ENCODE measurements at places on chromosomes 5 and 9. TPM values are rescaled to one million over a fixed set of nuclear protein-coding genes. Genes with fewer than 3 reads are reported as not detected.

Gene TMEM215
- not detected for polyA plus RNA-seq

Gene FBXL7
- 2.6 TPM for polyA plus RNA-seq

Gene MCC
- 3.4 TPM for polyA plus RNA-seq

Gene IL9
- polyA plus RNA-seq, result not detected

Gene SNCAIP
- 1.5 TPM for polyA plus RNA-seq

Gene SLC36A1
- 6.9 TPM for polyA plus RNA-seq

Gene ZNF300
- 2.9 TPM for polyA plus RNA-seq

Gene SLC6A19
- polyA plus RNA-seq, result not detected

Gene DBH
- not detected for polyA plus RNA-seq

Data from GM23248 (cell line).